Lower lobe of right lung (tissue), 2 donors: ENCODE measurements at places on chromosomes 6 and 20.

- no peak for DNase-seq
Observed at GRCh38 chr6:52336919-52337561, 24.9 kb upstream of the PAQR8 start.

GRCh38 chr6:6547110-6547879 lies 41.2 kb upstream of the LY86 start:
- DNase-seq, result peak; percentile 82

GRCh38 chr6:109867970-109868358 lies 110.1 kb upstream of the GPR6 start:
- no peak for DNase-seq

GRCh38 chr6:84731901-84732300 lies 32.5 kb downstream of the TBX18 start:
- no peak for DNase-seq

GRCh38 chr20:41229259-41229658 lies 88.3 kb downstream of the ZHX3 start:
- no peak for DNase-seq

DNA sequence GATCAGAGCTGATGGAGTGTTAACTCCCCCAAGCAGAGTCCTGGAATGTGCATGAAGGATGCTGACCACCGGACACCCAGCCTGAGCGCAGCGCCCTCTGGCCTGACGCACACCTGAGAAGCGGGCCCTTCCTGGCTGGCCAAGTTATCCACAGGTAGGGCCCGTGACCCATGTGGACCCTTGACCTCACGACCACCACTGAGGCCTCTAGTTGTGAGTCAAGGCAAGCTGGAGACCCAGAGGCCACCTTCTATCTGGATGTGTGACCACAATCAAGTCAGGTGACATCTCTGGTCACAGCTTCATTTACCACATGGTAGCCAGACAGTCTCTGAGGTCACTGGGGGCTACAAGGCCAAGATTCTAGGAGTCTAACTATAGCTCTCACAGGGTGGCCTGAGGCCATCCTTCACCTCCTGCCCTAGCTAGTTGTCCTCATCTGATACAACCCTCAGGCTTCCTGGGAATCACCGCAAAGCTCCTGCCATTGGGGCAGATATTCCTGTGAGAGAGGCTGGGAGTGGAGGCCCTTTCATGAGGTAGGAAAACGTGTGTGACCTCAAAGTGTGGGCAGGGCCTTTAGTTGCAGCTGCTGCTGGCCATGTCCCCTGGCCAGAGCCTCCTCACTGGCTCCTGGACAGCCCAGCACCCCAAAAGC lies 53.1 kb downstream of the DSTN start:
- DNase-seq, result peak; percentile 28

DNA sequence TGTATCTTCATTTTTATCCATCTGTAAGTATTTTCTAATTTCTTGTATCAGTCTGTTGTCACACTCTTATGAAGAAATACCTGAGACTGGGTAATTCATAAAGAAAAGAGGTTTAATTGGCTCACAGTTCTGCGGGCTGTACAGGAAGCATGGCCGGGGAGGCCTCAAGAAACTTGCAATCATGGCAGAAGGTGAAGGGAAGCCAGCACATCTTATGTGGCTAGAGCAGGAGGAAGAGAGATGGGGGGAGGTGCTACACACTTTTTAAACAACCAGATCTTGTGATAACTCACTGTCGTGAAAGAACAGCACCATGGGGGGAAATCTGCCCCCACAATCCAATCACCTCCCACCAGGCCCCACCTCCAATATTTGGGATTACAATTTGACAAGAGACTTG lies 10.9 kb upstream of the BCKDHB start:
- no peak for DNase-seq

DNA sequence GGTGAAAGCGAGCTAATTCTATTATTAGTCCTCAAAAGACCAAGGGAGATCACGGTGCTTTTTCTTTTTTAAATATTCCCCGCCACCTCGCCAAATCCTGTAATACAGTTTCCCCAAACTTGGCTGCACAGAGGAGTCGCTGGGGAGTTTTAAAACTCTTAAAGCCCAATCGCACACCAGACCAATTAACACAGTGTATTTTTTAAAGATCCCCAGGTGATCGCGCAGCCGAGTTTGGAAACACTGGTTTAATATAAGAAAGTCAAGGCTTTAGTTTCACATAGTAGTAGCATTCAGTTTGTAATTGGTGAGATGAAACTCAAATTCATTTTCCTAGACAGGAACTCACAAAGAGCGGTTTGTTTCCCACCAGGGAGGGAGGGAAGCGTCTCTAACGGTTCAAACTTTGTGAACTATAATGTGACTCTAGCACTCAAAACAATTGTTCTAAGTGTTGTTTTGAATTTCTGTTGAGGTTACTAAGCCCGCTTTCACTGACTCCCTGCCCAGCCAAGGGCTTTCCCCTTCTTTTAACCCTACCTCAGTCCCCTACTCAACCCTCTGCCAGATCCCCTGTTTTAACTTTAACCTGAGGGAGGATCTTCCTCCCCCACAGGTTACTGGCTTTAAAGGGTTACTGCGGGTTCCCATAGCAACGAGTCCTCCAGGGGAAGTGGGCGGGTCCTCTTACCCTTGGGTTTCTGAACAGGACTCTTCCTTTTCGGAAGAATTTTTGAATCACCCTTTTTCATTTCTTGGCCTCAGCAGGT lies 25.7 kb upstream of the BTBD3 start:
- DNase-seq, result peak; percentile 62

DNA sequence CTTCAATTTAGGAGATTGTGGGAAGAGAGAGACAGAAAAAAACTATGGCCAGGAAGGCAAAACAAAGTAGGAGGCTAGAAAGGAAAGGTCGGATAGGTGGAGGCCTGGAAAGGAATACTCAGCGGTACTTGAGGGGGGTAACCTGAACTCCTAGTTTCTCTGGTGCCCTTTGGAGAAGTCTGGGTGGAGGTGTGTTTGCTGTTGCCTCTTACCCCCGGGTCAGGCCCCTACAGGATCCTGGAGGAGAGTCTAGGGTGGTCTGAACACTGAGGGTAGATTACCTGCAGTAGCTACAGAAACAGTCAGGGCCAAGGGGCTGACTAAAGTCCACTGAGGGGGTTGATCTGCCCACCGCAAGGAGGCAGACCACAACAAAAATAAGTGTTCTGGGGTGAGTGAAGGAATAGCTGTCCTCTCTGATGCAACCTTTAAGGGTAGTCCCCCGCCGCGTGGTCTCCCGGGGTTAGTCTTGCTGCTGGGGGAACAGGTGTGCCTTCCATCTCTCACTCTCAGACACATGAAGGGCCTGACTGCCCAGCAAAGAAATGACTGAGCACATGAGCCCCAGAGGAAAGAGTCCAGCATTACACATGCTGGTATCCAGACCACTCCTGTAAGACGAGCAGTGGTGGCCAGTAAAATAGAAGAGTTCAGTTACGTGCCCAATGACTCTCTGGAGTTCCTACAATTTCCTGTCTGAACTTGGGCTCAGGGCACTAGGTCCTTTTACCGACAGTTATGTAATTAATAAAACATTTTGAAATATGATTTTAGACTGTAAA lies 59.5 kb downstream of the MTHFD1L start:
- DNase-seq, result no peak

- no peak for DNase-seq
Observed at GRCh38 chr6:80959034-80959433, 793.4 kb downstream of the TENT5A start.
